Stimulated activated CD4-positive, alpha-beta T cell treated with anti-CD3 and anti-CD28 coated beads, Interleukin-1b, Interleukin-23, amount 100 ng/mL, for 1 hour (primary cell): ENCODE measurements at places on chromosomes 6 and 20.

GRCh38 chr6:129860908-129861665 is at the start of gene TMEM244:
TSS of gene TMEM244 (minus strand) at chr6:129861315. CDS start at chr6:129861188, 127 bp downstream.
- no peak for DNase-seq

- DNase-seq: no peak
Observed at GRCh38 chr6:137677709-137678108, 183.5 kb upstream of the OLIG3 start.

GRCh38 chr6:6604566-6604965 is 16.0 kb downstream of the LY86 start:
- DNase-seq: no peak

DNA sequence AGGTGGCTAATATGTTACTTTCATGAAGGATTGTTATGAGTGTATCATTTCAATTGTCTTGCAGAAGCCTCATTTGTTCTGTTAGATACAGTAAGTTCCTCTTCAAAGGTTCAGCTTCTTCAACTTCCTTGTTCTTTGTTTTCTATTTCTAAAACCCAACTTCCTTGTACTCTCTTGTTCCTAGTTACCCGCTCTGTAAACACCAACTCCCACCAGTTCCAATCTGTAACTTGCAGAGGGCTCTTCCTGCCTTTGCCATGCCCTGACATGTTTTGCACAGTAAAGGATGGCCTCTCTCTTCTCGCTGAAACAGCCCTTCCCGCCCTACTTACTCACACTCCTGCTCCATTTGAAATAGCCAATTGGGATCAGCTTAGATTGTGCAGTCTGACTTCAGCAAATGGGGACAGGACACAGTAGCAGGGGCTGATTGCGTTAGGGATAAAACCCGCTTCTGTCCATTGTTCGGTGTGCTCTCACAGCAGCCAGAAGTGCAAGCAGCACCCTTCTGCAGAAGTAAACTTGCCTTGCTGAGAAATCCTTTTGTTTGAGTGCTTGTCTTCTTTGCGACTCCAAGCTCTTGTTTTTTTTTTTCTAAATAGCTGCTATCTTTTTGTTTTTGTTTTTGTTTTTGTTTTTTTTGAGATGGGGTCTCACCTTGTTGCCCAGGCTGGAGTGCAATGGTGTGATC is 45.9 kb upstream of the POU5F1 start:
- no peak for DNase-seq

GRCh38 chr6:84921891-84922290 is 157.5 kb upstream of the TBX18 start:
- DNase-seq: no peak

GRCh38 chr20:9172851-9173250 is 104.0 kb downstream of the PLCB4 start:
- no peak for DNase-seq

DNA sequence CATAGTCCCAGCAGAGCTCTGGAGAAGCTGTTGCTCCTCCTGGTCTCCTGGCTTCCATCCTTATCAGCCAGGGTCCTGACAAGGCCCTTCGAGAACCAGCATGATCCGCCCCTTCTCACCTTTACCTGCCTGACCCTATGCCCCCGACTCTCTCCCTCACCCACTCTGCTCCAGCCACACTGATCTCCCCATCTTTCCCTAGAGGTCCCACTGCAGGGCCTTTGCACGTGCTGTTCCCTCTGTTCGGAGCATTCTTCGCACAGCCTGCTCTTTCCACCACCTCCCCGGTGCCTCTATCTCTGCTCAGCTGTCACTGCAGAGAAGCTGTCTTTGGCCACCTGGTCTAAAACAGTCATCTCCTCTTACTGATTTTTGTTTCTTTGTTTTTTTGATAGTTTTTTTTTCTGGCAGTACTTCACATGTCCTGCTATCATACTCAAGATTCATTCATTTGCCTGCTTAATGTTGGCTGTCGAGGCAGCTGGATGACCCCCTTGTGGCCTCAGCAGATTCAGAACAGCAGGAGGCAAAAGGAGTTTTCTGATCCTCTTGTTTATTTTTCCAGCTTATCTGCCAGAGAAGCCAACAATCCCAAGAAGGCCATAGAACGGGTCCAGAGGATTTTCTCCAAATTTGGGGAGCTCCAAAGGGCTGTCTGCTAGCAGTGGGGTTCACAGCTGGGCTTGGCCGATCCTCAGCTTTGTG is 1.6 kb upstream of the PTGIS start:
- no peak for DNase-seq

DNA sequence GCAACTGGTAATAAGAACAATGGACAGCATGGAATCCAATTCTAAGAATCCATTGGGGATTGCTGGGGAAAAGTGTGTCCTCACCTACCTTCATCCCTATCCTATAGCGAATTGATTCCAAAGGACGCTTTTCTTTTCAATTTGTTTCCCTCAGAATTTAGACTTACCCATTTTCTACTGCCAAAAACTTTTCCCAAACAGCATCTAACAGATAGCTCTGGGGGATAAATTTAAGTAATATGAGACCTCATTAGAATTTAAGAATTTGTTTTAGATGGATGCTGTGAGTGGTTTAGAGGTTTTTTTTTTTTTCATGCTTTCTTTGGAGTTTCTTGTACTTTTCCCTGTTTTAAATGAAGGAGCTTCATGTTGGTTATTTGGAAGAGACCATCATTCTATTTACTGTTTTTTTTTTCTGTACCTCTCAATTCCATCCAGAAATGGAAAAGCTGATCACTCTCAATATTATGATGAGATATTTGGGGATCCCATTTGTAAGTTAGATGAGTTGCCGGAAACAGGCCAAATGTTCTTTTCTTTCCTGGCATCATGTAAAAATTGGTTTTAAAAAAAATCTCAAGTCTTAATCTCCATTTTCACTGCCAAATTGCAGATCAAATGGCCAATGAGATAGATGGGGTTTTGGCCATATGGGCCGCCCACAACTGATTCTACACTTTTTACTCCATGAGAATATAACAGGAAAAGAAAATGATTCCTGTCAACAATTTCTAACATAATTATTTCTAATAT is 105.7 kb downstream of the BCAS1 start:
- DNase-seq: no peak

DNA sequence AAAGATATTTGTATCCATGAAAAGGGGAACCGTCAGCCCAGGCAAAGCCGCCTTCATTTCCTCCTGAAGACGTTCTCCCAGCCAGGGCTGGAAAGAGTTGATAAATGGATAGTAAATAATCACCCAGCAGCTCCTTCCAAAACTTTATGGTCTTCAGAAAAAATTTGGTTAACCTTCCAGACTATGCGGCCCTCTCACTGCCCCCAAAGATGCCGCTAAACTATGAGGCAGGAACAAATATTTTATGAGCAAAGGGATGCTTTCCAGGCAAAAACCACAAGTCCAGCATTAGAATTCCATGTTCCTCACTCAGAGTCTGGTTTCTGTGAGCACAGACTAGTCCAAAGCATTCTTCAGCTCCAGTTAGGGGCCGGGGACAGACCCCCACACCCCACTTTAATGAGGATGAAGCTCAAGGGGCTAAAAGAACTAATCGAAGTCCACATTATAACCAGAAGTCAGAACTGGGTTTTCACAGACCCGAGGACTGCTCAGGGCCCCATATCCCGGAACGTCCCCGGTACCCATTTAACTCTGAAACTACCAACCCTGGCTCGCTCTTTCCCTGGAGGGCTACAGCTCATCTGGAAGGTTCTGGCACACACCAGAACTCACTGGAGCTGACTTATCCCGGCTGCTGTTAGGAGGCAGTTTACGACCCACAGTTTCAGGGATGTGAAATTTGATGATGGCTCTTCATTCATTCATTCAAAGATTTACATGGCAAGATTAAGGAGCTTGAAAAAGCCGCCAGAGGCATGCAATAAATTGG is 29.4 kb downstream of the BMP7 start:
- no peak for DNase-seq

- no peak for DNase-seq
Observed at GRCh38 chr6:125262016-125263013, 39.5 kb downstream of the HDDC2 start.

GRCh38 chr20:22928679-22929078 is 106.4 kb upstream of the SSTR4 start:
- DNase-seq: no peak

DNA sequence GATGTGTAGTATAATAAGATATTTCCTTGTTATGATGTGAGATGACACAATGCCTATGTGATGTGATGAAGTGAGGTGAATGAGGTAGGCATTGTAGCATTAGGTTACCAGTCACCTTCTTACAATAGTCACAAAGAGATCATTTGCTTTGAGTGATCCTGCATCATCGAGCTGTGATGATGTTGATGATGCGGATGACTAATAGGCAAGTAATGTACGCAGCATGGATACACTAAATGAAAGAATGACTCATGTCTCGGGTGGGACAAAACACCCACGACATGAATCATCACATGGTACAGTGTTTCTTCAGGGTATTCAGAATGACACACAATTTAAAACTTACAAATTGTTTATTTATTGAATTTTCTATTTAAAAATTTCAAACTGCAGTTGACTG is 806.3 kb upstream of the GJE1 start:
- DNase-seq: peak; percentile 7

DNA sequence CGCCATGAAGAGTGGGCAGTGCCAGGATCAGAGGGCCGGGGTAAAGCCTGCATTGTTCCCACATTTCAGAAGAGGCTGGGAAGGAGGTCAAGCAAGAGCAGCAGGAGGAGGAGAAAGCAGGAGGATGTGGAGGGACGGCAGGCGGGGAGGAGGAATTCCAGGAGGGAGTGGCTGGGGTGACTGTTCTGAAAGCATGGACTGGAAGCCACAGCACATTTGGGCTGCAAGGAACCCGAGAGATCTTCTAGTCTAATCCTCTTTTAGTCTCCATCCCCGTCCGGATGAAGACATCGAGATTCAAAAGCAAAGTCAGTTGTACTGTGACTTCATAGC is 76.9 kb downstream of the FAM50B start:
- DNase-seq: no peak

GRCh38 chr6:81455641-81456040 is 296.8 kb downstream of the TENT5A start:
- no peak for DNase-seq

GRCh38 chr20:3751675-3752385 is 15.7 kb downstream of the ADISSP start:
- DNase-seq: no peak
